CD4-positive, alpha-beta T cell treated with Interferon alpha-2 for 1 hour (primary cell): ENCODE measurements at places on chromosomes 1 and 21.

DNA sequence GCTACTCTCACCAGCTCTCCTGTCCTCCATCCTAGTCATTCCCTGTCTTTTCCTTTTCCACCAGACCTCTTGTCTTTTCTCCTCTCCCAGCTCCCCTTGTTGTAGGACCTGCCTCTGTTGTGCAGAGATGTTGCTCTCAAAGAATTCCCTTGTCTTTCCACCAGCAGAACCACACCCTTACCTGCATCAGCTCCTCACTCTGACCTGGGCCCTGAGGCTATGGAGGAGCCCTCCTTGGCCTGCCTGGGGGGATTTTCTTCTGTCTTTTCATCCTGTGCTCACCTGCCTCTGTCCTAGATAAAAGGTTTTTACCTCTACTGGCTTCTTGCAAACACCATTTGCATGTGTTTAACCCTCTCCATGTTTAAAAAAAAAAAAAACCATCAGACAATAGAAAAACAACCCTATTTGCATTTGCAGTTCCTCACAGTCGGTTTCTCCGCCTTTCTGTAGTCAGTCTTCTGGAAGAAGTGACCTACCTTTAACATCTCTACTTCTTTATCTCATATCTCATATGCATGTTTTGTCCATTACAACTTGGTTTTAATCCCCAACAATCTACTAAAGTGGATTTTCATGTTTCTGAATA lies 12.1 kb downstream of the FCRL5 start:
- no peak for DNase-seq

- no peak for DNase-seq
These were observed 17.2 kb upstream of the RCSD1 start for GRCh38 chr1:167612587-167613385.

- no peak for DNase-seq
These were observed 142.4 kb downstream of the LYPLAL1 start for GRCh38 chr1:219316066-219316465.

DNA sequence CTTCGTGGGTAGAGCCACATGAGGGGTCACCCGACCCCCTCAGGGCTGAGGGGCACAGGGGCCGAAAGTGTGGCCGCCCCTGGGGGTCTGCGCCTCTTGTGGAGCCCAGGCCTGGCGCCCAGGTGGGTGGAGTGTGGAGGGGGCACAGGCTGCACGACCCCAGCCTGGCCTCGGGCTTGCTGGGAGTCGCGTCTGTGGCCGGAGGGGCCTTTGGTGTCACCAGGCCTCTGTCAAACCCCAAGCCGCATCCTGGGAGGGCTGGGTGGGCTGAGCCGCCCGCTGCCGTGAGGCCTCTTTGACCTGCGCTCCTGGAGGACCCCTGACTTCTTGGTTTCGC lies 60.7 kb downstream of the FAAP20 start:
- no peak for DNase-seq

DNA sequence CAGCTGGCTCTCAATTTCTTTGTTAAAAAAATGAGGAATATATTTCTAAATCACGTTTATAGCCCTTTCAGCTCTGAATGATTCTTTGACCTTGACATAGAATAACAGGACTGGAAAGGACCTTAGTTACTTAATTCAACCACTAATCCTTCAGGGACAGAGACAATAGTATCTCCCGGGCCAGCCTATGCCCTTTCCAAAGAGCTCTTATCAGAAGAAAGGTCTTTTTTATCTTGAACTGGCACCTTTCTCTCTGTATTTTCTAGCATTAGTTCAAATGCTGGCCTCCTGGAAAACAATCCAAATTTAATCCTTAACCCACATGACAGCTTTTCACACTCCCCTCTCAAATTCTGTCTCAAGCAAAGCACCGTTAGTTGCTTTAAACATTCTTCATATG lies 44.8 kb upstream of the FBXO28 start:
- DNase-seq = no peak

GRCh38 chr1:25899792-25900191 lies 6.4 kb downstream of the STMN1 start:
- no peak for DNase-seq

- DNase-seq = no peak
These were observed 63.1 kb upstream of the GPR88 start for GRCh38 chr1:100474834-100475233.

DNA sequence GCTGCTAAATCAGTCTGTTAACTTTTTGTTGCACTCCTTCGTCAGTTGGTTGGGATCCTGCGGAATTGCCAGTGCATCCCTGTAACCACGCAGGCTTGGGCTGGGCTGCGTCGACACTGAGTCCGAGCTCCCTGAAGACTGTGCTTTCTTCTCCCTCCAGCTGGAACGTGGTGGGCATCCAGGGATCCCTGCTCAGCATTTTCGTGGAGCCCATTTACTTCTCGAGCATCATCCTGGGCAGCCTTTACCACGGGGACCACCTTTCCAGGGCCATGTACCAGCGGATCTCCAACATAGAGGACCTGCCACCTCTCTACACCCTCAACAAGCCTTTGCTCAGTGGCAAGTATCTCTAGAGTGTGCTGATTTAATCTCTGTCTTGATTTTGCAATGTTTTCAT lies 83.3 kb downstream of the POFUT2 start:
- no peak for DNase-seq

GRCh38 chr21:16418226-16418625 lies 688.4 kb downstream of the USP25 start:
- no peak for DNase-seq

DNA sequence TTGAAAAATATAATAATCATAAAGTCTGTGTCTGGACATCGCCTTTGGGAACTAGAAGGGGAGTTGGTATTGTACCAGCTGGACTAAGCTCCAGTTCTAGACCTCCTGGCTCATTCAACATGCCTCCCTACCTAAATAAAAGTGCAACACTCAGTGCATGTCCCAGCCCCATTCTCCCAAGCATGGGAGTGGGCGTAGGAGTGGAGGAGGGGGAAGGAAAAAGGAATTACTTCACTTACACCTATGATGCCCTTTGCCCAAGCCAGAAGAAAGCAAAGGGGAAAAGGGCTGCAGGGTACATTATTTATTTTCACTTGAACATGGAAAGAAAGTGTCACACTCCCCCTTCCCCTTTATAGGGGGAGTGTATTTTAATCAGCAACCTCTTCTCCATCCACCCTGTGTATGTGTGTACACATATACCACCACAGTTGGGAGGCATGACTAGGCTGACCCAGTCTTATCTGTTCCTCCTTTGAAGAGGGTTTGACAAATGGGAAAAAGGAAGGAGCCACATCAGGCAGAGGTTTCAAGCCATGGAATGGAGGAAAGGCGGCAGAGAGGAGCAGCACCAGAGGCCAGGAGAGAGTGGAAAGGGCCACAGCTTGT lies 3.2 kb downstream of the NIT1 start:
- DNase-seq = no peak

GRCh38 chr1:73635021-73635420 lies 563.0 kb downstream of the LRRIQ3 start:
- DNase-seq = no peak

DNA sequence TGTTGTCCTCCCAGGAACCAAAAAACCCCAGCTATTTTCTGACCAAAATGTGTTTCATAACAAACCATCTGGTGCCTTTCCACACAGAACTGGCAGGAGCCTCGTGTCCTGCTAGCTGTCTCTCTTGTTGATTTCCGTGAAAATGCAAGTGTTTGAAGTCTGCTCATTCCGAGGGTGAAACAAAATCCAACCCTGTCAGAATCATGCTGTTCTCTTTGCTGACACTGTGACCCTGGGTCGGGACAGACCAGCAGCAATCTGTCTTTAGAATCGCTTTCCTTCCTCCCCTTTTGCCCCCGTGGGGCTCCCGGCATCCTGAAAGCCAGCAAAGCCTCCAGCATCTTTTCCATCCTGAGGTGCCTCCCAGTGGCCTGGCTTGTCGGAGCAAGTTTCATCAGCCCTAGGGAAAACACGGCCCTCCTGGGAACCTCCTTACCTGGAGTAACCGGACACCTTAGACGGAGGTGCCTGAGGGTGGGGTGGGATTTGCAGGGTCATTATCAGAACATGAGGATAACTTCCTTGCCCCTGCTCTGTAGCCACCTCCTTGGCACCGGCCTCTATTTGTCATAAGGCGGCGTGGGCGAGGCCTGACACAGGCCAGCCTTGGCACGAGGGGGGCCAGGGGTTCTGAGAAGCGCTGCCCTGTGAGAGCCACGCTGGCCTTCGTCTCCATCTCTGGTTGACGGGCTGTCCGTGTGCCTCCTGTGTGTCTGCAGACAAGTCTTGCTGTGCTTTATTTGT lies 24.9 kb downstream of the LDLRAP1 start:
- no peak for DNase-seq

- no peak for DNase-seq
These were observed 298.6 kb upstream of the ADAMTS5 start for GRCh38 chr21:27265492-27265891.

DNA sequence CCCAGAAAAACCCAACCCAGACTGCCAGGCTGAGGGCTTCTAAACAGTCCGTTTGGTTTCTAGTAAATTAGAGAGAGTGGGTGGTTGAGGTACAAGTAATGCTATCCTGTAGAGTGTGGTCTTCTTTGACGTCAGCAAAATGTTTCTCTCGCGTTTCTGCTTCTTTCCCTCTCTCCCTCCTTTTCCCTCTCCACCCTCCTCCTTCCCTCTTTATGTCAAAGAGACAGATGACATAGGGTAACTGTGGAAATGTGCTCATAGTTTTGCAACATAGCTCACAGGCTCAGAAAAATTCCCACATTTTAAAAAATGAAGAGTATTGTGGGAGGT lies 158.3 kb downstream of the TOMM20 start:
- no peak for DNase-seq

GRCh38 chr21:45006536-45007095 lies 66.8 kb downstream of the SLX9 start:
- no peak for DNase-seq

- DNase-seq = no peak
These were observed 9.9 kb upstream of the COG2 start for GRCh38 chr1:230632273-230632873.

DNA sequence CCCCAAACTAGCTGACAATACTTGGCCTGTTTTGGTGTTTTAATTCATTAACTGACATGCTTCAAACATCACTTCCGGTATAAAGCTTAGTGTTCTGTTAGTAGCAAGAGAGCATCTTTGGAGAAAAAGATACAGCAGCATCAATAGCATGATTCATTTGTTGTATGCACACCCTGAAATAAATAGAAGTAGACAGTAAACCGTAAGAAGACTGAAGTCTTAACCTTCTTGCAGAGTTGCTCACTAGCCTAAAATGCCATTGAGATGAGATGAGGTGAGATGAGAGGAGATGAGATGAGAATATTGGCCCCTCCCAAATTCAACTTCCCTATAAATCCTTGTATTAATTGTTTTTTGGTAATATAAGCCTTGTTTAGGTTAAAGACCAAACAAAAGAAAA lies 108.8 kb downstream of the TNFSF18 start:
- DNase-seq = no peak

- no peak for DNase-seq
These were observed 424.2 kb upstream of the VAMP3 start for GRCh38 chr1:7346600-7347570.

DNA sequence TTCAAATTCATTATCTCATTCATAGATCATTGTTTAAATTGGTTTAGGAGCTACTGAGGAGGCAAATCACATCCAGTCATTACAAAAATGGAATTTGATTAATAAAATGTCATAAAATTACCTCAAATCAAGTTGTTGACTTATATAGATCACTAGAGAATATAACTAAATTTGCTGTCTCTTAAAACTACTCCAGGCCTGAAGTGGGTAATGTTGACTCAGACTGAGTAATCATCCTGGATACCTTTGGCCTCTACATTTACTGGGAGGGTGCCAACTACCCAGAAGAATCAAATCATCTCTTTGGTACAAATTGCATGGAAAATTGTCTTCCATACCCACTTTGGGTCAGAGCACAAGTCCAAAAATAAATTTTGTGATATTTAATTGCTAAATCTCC lies 191.2 kb upstream of the GREM2 start:
- no peak for DNase-seq

DNA sequence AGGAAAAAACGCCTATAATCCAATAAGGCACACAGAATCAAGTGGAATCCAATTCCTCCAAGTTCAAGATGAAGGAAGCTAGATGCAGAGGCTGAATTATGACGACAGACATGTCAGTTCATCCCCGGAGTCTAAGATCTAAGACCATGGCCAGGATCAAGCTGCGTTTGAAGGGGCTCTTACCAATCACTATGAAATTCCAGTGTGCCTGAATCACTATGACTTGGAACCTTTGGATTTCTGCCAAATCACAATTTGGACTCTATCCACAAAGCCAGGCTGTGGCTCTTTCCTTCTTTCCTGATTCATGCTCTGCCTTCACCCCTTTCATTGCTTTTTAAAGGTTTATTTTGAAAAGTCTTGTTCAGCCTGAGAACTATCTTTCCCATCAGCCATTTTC lies 17.1 kb downstream of the OLIG2 start:
- no peak for DNase-seq

- no peak for DNase-seq
These were observed 12.3 kb upstream of the SLC30A10 start for GRCh38 chr1:219940707-219941106.

GRCh38 chr1:232554409-232554808 lies 75.5 kb downstream of the SIPA1L2 start:
- no peak for DNase-seq

- peak; percentile 15 for DNase-seq
These were observed 8.7 kb downstream of the TMPRSS3 start for GRCh38 chr21:42387164-42387563.
